ENCODE measurements at places on chromosomes 12 and 14. TPM values are rescaled to one million over a fixed set of nuclear protein-coding genes. Genes with fewer than 3 reads are reported as not detected.

CLEC4A gene
- not detected for total RNA-seq

DNA sequence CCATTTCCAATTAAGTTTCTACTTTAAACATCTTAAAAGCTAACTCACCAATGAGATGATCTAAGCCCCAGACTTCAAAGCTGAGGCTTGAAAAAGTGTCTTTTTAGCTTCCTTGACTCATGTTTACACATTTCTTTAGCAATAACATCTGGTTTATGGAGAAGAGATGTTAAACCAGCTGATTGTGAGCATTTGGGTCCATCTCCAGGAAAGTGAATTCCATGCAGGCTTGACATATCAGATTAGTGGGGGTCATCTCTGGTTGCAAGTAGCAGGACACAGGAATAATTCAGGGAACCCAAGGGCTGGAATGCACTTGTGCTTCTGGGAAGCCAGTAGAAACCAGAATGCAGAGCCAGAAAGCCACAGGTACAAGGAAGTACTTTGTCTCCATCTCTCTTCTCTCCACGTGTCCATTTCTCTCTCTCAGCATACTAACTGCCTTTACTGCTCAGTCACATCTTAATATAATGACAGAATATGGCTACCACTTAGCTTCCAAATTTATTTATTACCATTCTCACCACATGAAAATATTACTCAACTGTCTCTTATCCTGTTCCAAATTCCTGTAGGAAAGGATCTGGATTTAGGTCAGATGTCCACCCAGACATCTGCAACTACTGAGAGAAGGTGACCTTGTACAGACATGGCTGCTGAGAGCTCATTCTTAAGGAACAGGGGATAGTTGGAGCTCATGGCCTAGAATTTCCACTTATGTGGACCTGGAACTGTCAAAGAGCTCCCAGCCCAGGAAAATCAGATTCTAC is 104.4 kb downstream of the SCN8A start:
- no peaks in the 10 kb centered on the region for H3K4me1 ChIP-seq
- H3K4me3 ChIP-seq = no peak overlapping the region
- no peak overlapping the region for H3K27ac ChIP-seq
- DNase-seq = no peak
- H3K36me3 ChIP-seq = no peaks in the 10 kb centered on the region

GRCh38 chr14:94638339-94638738 is 26.1 kb downstream of the SERPINA3 start:
- H3K4me1 ChIP-seq = no peaks in the 10 kb centered on the region
- no peak overlapping the region for H3K27ac ChIP-seq
- H3K27me3 ChIP-seq = no peaks in the 10 kb centered on the region
- DNase-seq = no peak
- H3K4me3 ChIP-seq = no peak overlapping the region
- no peaks in the 10 kb centered on the region for H3K36me3 ChIP-seq

DNA sequence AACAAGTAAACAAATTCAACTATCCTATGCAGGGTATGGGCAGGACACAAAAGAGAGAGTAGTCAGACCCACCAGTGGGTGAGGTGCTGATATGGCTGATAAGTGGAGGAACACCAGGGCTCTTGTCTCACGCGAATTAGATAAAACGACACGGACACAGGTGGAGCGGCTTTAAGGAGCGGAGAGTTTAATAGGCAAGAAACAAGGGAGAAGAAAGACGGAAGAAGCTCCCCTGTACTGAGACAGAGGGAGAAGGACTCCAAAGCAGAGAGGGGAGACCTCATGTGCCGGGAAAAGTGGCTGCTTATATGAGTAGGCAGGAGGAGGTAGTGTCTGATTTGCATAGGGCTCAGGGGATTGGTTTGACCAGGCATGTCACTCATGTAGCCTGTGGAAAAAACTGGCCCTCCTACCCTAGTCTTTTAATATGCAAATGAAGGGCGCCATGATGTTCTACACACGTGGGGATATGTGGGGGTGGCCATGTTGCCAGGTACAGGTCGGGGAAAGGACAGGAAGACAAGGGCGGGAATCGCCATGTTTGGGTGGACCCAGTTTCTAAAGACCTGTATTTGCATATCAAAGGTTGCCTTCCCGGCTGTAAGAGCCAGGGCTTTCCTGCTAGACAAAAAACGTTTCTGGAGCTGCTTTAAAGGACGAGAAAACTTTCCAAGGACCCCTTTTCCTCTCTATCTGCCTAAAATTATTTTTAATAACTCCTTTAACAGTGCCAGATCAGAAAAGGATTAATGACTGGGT is 28.8 kb downstream of the RPGRIP1 start:
- peaks cover 17% of the 10 kb centered on the region for H3K4me1 ChIP-seq
- peaks cover 5% of the 10 kb centered on the region for H3K27me3 ChIP-seq
- peak; percentile 83 for DNase-seq
- H3K4me3 ChIP-seq = peak overlapping the region; percentile 60
- H3K36me3 ChIP-seq = peaks cover 3% of the 10 kb centered on the region

TEX22 gene
- 2.8 TPM for total RNA-seq
